ENCODE measurements at places on chromosomes 16 and 17.

DNA sequence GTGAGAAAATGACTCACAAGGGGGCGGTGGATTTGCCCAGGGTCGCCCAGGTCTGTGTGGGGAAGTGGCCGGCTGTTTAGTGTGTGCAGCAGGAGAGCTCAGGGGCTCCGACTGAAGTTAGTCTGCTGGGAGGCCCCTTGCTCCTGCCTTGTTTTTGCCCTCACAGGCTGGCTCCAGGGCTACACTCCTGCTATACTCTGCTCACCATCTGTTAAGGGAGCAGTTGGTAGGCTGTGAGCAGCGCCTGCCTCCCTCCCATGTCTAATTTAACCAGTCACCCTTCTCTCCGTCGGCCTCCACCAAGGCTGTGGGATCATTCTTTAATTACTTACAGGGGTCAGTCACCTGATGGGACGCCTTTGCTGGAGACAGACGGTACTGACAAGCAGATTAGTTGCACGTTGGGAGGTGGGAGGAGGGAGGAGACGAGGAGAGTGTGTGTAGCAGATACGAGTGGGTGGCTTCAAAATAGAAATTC, 35.5 kb downstream of the KSR1 start:
- DNase-seq = no peak

DNA sequence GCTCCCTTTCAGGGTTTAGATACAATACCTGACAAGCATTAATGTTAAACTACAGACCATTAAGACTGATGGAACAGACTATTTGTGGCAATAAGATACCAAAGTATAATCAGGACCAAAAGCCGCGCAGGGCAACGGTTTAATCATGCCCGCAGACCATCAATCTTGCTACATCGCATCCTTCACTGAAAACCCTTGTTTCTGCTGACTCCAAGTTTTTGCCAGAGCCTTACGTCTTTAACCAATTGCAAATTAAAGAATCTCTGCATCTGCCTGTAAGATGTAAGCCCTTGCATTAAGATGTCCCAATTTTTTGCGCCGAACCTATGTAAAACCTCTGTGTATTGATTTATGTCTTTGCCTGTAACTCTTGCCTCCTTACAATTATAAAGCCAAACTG, 94.2 kb upstream of the RBBP6 start:
- DNase-seq = no peak

GRCh38 chr17:28552176-28552999, at the start of gene UNC119:
Gene UNC119, minus strand, starts transcription at chr17:28552624. Its CDS starts 67 bp downstream, at chr17:28552557.
- peak; percentile 54 for DNase-seq

DNA sequence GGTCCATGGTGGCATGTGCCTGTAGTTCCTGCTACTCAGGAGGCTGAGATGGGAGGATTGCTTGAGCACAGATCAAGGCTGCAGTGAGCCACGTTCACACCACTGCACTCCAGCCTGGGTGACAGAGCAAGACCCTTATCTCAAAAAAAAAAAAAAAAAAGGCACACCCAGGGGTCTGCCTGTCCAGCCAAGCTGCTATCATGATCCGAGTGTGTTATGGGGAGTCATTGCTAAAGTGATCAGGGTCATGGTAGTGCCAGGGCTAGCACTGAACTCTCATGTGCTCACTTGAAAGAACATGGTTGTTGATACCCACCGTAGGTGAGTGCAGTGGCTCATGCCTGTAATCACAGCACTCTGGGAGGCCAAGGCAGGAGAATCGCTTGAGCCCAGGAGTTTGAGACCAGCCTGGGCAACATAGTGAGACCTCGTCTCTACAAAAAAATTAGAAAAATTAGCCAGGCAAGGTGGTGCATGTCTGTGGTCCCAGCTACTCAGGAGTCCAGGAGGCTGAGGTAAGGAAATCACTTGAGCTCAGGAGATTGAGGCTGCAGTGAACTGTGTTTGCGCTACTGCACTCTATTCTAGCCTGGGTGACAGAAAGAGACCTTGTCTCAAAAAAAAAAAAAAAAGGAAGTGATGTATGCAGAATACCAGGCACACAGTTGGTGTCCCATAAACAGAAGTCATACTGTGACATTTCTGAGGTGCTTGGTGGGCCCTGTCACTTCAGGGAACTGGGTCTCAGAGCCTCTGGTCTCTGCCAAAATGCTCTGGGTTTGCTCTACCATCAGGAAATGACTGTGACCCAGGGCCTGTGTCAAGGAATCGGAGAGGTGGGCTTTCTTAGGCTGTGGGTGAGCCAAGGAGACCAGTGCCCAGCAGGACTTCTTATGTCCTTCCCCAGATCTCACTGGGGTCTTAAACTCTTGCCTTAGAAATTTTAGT, 2.2 kb downstream of the PRM1 start:
- no peak for DNase-seq

DNA sequence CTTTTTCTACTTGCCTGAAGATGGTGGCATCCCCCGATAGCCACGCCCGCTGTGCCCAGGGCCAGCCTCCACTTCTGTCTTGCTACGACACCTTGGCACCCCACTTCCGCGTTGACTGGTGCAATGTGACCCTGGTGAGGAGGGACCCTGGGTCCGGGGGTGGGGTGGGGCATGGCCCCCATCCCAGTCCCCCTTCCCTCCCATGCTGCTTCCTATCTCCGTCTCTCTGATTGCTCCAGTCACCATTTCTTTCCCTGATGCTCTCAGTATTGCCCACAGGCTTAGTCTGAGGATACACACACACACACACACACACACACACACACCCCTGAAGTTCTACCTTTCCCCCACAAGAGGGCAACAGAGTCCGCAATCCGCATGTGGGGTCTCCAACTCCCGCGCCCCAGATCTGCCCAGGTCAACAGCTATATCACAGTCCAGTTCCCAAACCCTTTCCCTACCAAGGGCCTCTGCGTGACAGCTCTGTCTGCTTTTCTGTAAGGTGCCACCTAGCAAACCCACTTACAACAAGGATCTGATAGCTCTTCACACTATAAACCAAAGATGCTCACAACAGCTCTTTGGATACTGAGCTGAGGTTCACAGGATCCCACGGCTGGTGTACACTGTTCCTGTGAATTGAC, 3.4 kb downstream of the SGCA start:
- DNase-seq = no peak

DNA sequence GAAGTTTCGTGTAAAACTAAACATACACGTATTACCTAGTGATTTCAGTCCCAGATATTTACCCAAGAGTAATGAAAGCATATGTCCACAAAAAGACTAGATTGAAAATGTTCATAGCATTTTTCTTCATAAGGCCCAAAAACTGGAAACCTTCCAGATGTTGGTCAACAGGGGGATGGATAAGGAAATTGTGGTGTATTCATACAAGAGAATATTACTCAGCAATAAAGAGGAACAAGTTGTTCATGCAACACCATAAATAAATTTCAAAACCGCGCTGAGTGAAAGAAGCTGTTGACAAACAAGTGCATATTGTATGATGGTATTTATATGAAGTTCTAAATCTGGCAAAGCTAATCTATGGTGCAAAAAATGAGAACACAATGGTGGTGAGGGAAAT, 54.1 kb upstream of the NFAT5 start:
- DNase-seq = no peak

DNA sequence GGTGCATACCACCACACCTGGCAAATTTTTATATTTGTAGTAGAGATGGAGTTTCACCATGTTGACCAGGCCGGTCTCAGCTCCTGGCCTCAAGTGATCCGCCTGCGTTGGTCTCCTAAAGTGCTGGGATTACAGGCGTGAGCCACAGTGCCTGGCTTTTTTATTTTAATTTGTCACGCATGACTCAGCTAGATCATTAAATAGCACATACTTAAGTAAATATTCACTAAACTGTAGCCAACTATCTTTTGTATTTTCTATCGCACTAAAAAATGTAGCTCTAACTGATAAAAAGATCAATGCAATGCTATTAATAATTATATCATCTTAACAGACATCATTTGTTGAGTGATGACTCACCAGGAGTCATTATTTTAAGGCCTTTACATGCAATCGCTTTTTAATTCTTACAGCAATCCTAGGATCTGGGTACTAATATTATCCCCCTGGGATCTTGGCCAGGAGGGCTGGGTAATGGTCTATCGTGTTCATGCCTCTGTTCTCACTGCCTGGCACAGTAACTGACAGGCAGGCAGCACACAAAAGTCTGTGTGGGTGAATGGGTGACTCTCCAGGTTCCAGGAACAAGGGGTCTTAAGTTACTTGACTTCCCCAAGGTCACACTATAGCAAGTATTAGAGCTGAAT, 693.5 kb upstream of the EEF2KMT start:
- DNase-seq = no peak

DNA sequence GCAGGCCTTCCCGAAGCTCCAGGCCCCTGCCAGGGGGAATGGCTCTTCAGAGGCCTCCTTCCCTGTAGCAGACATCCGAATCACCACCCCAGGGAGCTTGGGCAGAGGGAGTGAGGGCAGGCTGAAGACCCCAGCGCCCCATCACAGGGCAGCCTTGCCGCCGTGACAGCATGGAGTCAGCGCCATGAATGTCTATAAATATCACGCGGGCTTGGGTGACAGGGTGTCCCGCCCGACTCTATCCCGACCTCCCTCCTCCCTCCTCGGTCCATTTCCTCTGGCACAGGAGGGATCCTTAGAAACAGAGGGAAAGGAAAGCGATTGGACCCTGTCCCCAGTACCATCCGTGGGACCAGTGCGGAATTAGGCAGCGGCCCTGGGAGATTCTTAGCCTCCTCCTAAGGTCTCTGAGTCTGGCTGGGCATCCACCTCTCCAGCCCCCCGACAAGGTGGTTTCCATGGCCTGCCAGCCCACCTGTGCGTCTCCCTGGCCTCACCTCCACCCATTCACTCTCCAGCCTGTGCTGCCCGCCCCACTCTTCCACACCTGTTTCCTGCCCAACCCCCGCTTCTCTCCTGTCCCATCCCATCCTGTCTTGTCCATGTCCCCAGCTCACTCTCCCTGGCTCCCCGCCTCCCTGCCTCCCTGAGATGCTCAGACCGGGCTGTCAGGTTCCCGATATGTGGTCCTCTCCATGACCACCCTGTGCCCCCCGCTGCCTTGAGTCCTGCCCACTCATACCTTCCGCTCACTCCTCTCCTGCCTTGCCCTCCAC, 5.1 kb downstream of the ATP2A1 start:
- no peak for DNase-seq

DNA sequence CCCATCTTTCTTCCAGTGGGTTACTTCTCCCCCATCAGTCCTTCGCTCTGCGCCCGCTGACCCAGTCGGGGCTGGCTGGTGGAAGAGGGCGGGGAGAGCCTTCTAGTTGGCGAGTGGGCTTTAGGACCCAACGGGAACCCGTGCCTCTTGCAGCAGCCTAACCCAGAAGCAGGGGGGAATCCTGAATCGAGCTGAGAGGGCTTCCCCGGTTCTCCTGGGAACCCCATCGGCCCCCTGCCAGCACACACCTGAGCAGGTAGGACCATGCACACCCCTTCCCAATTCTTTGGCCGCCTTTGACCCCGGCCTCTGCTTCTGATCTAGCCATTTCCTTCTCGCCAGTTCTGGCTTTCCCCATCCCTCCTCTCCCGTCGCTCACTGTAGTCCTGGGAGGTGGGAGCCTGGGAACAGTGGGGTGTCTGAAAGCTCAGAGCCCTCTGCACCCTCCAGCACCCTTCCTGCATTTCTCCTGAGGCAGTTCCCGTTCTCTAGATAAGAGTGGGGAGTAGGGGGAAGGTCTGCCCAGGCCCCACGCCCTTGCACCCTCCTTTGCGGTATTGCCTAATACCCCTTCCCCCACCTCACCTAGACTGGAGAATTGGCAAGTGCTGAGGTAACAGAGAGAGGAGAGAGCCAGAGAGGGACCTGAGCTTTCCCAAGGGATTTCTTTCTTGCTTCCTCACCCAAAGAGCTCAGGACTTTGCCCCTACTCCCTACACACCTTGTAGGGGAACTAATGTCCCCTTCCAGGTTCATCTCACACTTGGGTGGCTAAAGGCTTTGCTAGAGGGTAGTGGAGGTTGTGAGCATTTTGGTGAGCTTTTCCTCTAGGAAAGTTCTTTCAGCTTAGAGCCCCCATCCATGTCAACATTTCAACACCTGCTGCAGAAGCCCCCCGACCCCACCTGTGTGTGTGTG, at the start of gene RARA:
Gene RARA (plus strand): TSS at position 150 of the 918 bp plus-strand sequence. CDS start 22,039 bp downstream, outside the sequence.
- DNase-seq = no peak

- DNase-seq = peak; percentile 74
Measured at GRCh38 chr17:4412933-4413831, 20.6 kb upstream of the SPNS3 start.

DNA sequence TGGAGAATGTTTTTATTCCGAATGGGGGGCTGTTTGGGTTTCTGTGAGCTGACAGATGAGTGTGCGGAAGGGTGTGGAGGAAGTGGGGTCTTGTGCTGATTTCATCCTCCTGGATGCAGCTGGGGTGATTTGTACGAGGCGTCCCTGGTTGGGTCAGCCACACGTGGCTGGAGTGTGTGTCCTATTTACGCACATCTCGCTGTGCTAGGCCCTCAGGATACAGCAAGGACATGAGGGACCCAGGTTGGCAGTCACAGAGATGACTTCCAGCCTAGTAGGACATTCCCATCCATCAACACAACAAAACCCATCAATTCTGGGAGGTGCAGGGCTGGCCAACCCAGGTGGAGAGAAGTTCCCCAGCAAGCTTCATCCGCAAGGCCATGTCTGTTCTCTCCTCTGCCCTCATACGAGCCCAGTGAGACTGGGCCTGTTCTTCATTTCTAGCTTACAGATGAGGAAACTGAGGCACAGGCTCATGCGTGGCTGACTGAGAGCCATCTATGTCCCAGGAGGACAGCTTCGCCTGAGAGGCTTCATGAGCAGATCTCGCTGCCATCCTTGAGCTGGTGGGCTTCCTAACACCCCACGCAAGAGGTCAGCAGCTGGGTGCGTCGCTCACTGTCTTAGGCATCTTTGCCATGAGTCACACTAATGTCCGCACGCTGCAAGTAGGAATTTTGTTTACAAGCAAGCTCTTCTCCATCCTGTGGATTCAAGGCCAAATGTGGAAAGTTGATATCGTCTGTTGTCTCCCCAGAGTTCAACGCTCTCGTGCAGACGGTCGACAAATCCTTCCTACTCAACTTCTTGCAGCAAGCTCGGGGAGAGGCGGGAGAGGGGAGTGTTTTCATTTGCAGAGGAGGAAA, 24.4 kb downstream of the IRF8 start:
- DNase-seq = no peak

DNA sequence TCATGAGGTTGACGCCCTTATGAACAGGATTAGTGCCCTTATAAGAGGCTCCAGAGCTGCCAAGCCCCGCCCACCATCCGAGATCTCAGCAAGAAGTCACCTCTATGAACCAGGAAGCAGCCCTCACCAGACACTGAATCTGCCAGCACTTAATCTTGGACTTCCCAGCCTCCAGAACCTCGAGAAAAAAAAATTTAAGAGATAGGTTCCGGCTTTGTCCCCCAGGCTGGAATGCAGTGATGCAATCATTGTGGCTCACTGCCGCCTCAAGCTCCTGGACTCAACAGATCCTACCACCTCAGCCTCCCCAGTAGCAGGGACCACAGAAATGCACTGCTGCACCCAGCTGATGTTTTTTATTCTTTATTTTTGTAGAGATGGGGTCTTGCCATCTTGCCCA, 22.5 kb upstream of the ADCY9 start:
- DNase-seq = no peak

- DNase-seq = no peak
Measured at GRCh38 chr17:17056156-17056539, 13.9 kb downstream of the MPRIP start.

DNA sequence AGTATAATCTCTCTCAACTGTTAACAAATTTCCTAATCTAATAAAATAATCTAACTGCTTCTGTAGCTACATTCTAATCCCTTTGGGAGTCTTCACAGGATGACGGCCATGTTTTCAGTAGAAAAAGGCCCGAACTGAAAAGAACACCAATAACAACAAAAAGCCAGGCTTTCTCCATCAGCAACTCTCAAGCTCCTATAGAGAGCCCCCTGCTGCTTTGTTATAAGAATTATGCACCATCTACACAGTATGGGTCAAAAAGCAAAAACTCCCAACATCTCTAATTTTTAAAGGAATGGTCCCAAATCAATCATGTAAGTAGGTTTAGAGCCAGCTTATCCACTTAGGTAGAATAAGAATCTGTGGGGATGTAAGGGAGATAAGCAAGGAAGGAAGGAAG, 163.6 kb upstream of the C17orf78 start:
- no peak for DNase-seq
